ENCODE measurements at places on chromosomes 5 and 9.

DNA sequence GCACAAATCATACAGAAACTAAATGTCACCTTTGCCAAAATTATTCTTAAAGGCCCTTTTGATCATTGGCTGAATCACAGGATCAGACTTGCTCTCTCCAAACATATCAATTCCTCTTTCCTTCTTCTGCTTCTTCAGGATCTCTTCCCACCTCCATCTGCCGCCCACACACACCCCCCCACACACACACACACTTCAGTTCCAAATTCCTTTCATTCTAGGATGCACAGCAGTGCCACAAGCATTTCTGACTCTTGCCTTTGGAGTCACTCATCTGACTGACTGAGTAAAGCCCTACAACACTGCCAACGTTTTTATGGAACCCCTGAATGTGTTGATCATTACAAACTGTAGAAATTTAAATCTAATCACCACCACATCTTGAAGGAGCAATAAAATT lies 22.9 kb downstream of the DNAH5 start:
- no peak for DNase-seq

DNA sequence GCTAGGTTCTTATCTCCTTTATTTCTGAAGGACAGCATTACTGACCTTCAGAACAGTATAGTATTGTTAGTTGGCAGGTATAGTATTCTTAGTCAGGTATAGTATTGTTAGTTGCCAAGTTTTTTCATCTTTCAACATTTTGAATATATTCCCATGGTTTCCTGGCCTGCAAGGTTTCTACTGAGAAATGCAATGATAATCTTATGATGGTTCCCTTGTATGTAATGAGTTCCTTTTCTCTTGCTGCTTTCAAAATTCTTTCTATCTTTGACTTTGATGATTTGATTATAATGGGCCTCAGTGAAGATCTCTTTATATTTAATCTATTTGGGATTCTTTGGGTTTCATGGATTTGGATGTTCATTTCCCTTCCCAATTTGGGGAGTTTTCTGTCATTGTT lies 12.4 kb upstream of the HSDL2 start:
- no peak for DNase-seq

DNA sequence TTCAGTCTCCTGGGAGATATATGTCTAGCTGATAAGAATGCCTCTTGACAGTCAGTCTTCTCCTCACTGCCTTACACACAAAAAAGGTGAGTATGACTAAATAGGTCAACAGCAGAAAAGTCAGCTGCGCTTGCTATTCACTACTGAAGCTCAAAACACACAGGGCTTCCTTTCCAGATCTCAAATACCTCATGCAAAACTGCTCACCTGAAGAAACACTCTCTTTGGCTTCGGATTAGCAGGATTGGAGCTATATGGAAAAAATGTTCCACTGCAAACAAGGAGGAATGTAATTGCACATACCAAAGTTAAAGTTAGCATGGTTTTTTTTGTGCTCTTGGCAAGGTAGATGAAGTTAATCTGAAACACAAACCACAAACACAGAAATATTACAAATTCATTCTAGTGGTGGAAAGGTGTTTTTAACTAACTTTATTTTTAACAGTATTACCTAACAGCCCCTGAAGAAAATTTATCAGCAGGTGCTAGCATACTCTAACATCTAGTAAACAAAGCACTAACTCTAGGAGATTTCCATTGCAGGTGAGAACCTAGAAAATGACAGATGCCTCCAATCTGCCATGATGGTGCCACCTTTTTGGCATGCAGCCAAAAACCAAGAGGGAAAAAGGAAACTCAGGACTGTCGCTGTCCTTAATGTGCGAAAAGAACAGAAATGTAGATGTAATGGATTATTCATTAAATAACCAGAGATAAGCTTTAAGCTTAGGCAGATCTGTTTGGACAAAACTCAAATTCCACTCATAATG lies 31.8 kb downstream of the ERMP1 start:
- DNase-seq: no peak

DNA sequence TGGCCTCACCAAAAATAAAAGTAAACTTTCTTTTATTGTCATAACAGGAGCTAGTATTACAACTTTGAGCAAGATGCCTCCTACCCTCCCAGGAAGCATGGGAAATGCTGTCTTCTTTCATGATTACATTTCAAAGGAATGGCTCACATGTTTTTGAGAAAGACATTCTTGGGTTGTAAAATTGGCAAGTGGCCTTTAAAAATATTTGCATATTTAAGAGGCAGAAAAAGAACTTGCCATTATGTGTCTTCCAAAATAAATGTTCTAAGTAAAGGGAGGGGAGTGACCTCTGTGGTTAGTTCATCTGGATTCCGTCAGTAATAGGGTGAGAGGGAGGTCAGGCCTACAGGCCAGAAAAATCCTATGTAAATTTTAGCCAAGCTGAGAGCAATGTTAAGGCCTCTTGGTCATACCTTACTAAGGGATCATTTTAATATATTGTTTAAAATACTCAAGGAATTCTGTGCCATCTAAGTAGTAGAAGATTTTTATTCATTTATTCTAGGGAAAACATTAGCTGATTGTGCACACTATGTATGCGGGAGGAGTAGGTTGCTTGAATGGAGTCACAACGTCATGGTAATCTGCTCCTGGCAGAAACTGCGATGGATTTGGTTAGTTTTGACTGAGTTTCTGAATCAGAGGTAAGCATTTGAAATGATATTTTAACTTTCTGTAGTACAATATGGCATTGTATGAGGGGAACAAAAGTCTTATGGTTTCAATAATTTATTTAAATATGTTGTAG lies 1485.7 kb upstream of the CDH9 start:
- peak; percentile 10 for DNase-seq

DNA sequence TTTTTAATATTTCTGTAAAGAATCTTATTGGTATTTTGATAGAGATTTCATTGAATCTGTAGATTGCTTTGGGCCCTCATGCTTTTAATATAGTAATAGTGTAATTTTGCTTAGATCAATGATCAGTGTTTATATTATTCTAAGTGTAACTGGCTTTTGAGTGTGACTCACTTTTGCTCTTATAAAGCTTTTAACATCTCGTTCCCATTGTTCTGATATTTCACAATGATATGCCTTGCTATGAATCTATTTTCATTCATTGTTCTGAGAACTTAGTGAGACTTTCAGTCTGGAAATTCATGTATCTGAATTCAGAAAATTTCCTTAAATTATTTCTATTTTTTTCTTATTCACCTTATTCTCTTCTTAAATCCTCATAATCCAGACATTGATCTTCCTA lies 13.5 kb upstream of the MAMDC2 start:
- DNase-seq: no peak

- DNase-seq: no peak
Measured at GRCh38 chr9:104078596-104078995, 15.5 kb upstream of the SMC2 start.

DNA sequence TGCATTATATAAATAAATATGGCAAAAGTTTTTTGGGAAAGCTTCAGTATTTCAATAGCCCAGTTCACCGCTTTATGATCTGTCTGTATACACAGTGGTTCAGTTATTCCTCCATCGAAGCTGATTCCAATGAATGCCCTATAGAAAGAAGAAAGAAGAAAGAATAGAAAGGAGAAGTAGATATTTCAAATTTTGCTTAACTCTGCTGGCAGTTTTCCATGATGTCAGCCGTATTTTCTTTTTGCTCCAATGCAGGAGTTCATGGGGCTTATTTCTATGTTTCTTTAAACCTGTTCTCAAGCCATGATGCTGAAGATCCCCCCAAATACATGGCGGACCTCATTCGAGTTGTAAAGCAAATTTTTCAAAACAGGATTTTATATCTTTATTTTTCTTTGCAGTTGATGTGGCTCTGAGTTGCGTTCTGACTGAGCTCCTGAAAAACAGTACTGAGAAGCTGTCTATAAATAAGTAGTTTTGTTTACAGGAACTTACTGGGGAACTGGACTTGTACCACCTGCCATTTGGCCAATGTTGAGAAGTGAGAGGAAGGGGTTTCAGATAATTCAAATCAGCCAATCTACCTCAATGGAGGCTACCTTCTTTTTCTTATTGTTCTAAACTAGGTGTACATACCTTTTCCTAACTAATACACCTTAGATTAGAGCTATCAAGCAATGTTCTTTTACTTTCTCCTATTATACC lies 418.5 kb upstream of the MEF2C start:
- peak; percentile 28 for DNase-seq

- no peak for DNase-seq
Measured at GRCh38 chr9:74493512-74493911, 3.6 kb upstream of the RORB start.

GRCh38 chr5:125609011-125609410 lies 814.2 kb upstream of the GRAMD2B start:
- no peak for DNase-seq

DNA sequence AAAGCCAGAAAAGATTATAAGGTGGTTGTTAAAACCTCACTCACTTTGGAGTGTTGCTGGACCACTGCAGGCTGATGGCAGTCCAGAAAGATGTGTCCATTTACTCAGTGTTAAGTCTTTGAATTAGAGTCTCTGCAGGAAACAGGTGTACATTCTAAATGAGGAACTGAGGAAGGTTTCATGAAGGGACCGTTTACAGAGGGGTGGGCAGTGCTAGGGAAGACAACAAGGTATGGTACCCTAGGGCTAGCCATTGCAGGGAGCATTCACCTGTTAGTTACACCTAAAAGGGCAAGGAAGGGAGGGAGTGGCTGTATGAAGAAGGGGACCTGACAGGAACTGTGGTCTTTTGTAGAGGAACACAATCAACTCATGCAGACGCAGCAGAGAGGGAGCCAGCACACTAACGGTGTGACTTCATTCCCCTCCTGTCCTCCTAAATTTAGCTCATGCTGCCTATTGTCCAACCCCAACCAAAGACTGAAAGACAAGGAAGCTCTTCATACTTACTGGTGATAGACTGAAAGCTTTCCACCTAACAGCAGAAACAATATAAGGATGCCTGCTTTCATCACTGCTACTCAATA lies 32.2 kb upstream of the PAX5 start:
- DNase-seq: no peak

DNA sequence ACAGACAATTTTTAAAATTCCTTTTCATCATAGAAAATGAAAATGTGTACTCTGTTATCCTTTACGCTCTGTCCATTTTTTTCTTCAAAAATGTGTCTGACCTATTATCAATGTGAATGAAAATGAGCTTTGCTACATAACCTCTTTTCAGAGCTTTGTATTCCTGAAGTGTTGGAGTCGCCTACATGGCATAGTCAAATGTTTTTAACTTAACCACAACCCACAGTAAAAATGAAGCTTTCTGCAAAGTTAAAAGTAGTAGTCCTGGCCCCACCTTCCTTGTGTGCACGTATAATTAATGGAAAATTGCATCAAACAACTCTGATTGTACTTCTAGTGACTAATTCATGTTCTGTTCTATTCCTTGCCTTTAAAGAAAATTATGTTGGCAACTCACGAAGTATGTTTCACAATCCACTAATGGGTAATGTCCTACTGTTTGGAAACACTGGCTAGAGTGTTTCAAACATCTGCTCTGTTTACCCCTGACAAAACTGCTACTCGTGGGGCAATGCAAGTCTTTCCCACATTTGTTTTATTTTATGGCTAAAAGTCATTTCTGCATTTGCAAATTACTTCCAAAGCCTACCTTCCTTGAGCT lies 18.6 kb upstream of the PSAT1 start:
- DNase-seq: no peak

GRCh38 chr9:109110329-109111021 lies 9.3 kb downstream of the TMEM245 start:
- DNase-seq: no peak

GRCh38 chr5:78405829-78406750 lies 45.7 kb downstream of the SCAMP1 start:
- DNase-seq: no peak

DNA sequence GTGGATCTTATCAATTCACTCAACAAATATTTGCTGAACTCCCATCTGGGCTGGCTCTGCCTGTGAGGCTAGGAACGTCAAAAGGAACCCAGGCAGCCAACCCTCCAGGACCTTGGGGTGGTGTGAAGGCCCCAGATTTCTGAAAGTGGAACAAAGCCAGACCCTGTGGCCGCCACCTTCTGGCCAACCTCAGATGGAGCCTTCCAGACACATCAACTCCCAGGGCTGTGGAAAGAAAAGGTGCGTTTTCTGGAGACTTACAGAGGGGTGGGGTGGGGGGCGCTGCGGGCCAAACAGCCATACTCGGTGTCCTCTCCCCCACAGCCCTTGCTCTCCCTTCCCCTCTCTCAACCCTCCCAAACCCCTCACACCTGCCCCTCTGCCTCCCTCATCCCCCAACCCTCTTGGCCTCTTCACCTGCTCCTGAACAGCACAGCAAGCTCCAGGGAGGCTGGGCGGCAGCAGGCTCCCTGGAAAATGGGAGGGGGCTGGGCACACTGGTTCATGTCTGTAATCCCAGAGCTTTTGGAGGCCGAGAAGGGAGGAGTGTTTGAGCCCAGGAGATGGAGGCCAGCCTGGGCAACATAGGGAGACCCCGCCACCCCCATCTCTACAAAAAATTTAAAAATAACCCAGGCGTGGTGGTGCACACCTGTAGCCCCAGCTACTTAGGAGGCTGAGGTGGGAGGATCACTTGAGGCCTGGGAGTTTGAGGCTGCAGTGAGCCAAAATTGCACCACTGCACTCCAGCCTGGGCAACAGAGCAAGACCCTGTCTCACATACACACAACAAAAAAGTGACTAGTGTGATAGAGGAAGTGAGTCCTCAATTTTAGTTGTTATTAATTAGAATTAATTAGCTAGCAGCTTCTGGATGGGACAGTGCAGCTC lies 45.0 kb upstream of the PRRC2B start:
- DNase-seq: no peak

GRCh38 chr5:93583768-93584595 lies 960 bp downstream of the NR2F1 start:
- no peak for DNase-seq

DNA sequence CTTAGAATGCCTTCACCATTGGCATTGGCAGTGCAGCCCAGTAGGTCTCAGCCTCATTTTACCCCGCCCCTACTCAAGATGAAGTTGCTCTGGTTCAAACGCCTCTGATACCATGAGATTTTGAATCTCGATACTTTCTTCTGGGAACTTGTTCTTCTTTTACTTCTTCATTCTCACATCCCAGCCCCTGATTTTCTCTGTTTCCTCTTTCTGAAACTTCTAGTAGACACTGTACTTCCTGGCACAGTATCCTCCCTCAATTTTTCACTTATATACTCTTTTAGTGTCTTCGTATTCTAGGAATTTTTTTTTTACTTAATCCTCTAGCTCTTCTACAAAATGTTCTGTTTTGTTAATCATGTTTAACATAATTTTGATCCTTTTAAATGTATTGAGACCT lies 13.1 kb upstream of the ZNF79 start:
- no peak for DNase-seq

DNA sequence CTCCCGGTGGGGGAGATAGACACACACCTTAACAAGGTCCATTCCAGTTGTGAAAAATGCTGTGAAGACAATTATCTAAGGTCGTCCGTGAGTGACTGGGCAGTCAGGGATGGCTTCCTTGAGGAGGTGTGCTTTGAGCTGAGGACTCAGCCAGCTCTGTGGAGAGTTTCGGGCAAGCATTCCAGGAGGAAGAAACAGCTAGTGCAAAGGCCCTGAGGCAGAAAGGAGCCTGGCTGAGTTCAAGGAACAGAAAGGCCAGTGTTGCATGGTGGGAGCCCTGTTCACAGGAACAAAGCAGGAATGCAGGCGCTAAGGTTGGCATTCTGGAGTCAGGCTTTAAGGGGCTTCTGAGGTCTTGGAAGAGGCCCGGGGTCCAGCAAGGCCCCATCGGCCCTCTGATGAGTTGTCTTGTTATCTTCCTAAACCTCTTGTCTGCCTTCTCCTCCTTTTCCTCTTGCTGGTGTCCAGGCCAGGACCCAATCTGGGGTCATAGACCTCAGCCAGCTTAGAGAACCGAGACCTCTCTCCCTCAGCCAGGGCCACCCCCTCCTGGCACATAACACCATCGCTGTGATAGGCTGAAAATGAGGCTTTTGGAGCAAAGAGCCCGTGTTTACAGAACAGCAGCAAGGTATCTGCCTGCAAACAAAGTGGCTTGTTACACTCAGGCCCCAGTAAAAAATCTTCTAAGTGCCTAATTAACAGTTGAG lies 270.2 kb upstream of the MVB12B start:
- DNase-seq: no peak
